Pancreas (tissue), 10 donors: ENCODE measurements at places on chromosomes 5 and 9.

DNA sequence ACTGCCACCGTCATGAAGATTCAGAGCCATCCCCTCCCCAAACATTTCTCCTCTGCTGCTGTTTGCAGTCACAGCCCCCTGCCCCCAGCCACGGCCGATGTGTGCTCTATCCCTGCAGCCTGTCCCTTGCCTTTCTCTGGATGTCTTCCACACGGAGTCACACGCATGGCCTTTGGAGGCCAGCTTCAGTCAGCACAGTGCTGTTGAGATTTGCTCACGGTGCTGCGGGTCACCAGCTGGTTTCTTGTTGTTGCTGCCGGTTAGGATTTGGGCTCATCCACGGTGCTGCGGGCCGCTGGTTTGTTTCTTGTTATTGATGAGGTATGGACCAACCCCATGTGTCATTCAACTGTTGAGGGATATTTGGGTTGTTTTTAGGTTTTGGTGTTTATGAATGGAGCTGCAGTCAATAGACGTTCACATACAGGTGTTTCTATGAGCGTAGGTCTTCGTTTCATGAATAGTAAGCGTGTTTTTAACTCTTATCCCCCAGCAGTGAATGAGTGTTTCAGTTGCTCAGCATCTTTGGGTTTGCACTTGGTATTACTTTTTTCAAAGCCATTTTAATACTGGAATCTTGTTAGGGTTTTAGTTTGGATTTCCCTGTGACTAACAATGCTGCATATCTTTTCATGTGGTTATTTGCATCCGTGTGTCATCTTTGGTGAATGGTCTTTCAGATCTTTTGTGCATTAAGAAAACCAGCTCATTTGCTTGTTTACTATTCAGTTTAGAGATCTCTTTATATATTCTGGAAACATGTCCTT lies 57.6 kb downstream of the AHRR start:
- DNase-seq = no peak

- no peak for DNase-seq
Measured at GRCh38 chr5:885529-885928, 7.1 kb downstream of the BRD9 start.

DNA sequence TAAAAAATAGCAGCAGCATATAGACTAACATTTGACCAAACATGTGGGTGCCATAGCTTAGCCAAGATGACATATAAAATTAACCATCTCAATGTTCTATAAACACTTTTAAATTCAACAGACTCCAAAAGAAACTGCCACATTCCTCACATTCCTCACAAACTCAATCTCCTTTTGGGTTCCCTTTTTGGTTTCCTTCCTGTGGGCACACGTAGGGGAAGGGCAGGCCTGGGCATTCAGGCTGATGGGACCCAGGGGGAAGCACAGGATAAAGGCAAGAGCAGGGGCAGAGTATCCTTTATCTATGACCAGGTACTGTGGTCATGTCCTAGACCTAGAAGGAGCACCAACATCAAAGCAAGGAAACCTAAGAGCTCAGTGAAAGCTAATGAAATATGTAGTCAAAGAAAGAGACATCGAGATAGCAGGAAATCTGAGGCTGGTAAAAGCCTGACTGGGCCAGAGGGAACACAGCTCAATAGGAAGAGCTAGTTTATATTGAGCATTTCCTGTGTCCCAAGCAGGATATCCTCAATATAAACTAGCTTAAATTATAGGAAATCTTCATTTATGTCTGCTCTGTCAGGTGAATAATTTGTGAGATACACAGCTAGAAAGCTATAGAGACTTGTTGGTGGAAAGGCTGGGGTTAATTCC lies 13.6 kb upstream of the ERAP1 start:
- no peak for DNase-seq

- no peak for DNase-seq
Measured at GRCh38 chr9:25418974-25419373, 259.3 kb downstream of the TUSC1 start.

- peak; percentile 69 for DNase-seq
Measured at GRCh38 chr5:139746691-139747582, 48.7 kb upstream of the PSD2 start.

DNA sequence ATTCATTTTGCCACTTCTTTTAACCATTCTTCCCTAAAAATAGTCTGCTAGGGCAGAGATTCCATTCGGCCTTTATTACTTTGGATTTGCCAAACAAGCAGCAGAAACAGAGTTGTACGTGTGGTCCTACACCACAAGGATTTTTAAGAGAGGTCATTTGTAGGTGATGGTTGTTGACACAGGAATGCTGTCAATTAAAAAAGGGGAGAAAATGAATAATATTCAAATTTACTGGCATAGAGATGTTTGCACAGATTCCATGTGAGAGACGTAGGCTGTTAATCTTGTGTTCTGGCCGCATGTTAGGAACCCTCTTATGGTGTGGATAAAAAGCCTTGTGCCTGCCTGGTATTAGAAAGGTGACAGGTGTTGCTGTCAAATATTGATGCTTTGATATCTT lies 34.9 kb downstream of the TRIO start:
- no peak for DNase-seq

- DNase-seq = no peak
Measured at GRCh38 chr5:1343931-1344901, 683 bp downstream of the CLPTM1L start.

DNA sequence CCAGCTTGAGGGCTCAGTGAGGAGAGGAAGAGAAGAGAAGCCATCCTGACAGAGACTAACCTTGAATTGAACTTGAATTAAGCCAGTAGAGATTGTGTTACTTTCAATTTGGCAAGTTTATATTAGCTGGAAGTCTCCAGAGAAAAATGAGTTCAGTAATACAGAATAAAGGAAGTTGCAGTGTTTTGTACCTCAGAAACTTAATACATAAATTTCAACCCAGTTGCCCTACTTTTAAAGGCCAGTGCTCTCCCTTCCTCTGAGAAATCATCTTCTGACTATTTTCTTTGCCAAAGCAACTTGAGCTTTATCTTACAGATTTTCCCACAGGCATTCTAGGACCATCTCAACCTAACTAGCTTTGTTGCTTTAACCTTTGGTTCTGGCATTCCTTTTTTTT lies 231.0 kb upstream of the GAS1 start:
- no peak for DNase-seq

DNA sequence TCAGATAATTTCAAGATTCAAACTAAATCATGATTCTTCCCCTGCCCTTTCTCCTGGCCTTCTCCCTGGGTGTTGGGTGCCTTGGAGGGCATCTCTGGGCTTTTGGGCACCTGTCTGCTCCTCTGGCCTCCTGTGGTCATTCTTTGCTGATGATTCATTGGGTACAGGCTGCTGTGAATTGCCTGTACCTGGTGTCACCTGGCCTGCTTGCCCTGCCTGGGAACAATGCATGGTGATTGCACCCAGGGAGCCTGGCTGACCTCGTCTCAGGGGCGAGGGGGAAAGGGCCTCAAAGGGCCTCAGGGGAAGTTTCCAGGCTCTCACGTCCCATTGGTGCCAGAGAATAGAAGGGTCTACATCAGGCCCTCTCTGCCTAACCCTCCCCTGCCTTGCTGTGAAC lies 20.1 kb upstream of the CKMT2 start:
- DNase-seq = no peak

GRCh38 chr5:105504-106070 lies 13.6 kb downstream of the PLEKHG4B start:
- no peak for DNase-seq

DNA sequence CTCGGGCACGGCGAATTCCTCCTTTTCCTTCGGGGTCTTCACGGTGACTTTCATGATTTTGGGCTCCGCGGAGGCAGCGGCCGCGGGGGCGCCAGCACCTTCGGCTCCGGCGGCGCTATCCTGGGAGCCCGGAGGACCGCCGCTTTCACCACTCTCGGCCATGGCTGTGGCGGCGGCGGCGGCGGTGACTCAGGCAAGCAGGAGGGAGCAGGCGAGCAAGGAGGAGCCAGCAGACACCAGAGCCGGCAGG lies 315 bp downstream of the UBQLN1 start:
- DNase-seq = no peak

DNA sequence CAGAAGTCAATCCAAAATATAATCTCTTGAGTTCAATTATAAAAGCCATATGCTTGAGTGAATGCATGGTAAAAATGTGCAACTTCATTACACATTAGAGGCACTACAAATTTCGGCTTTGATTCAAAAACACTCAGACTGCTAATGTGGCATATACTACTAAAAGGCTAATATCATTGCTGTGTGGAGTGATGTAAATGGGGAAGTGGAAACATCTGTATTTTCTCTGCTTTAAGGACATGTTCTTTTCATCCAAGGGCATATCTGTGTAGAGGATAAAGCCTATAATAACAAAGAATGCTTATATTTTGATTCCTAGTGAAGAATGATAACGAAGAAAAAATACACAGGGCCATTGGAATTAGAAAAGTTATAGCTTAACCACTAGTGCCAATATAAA lies 643.9 kb upstream of the ZNF608 start:
- DNase-seq = no peak

DNA sequence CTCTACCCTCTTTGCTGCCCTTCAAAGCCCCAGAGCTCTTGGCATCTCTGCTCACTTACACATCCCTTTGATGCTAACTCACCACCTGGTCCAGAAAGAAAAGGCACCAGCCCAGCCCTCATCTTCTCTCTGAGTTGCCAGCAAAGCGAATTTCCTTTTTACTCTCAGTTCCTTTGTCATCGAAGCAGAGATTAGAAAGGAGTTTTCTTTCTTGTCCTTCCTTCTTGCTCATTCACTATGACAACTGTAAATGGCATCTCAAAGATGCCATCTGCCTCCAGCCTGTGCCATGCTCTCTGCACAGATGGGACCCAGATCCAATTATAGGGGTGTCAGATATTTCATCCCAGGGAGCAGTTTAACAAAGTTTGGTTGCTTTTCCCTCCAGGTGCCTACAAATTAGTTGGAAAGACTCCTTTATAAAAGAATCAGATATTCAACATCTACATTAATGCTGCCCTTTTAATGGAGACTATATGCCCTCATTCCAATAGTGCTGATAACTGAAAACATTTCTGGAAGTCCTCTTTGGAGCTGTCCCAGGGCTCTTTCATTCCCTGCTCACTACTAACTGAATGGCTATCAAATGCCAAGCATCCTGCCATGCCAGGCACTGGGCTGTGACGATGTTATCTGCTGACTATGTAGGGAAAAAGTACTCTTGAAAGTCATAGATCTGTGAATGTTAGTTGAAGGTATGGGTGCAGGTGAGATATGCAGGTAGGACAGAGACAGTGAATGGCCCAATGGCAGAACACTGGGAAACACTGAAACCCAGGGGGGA lies 58.9 kb downstream of the SUSD1 start:
- DNase-seq = no peak

GRCh38 chr9:127035423-127035822 lies 87.0 kb downstream of the ANGPTL2 start:
- no peak for DNase-seq

DNA sequence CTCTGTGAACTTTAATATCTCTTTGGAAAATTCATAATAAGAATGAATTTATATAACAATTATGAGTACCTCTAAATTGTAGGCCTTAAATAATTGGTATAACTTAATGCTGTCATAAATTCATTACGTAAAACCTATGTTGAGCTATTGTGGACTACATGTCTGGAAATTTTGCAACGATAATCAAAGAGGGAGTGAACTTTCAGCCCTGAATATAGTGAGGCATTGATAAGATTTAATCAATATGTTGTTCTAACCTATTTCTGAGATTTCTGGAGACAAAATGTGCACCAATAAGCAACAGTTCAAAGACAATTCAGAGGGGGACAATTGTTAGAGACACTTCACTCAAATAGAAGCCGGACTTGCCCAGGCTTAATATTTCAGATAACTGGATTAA lies 499.4 kb downstream of the ELAVL2 start:
- DNase-seq = no peak

GRCh38 chr5:61319388-61320146 lies 12.5 kb upstream of the ZSWIM6 start:
- no peak for DNase-seq

GRCh38 chr5:104353371-104353770 lies 790.8 kb upstream of the NUDT12 start:
- no peak for DNase-seq

GRCh38 chr9:76552751-76553455 lies 93.9 kb downstream of the GCNT1 start:
- DNase-seq = no peak

DNA sequence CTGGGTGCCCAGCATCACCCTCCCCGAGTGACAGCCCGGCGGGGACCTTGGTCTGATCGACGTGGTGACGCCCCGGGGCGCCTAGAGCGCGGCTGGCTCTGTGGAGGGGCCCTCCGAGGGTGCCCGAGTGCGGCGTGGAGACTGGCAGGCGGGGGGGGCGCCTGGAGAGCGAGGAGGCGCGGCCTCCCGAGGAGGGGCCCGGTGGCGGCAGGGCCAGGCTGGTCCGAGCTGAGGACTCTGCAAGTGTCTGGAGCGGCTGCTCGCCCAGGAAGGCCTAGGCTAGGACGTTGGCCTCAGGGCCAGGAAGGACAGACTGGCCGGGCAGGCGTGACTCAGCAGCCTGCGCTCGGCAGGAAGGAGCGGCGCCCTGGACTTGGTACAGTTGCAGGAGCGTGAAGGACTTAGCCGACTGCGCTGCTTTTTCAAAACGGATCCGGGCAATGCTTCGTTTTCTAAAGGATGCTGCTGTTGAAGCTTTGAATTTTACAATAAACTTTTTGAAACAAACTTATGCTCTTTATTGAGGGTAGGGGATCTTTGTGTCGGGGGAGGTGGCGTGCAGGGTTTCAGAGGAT lies 1.3 kb downstream of the GADD45G start:
- peak; percentile 86 for DNase-seq

DNA sequence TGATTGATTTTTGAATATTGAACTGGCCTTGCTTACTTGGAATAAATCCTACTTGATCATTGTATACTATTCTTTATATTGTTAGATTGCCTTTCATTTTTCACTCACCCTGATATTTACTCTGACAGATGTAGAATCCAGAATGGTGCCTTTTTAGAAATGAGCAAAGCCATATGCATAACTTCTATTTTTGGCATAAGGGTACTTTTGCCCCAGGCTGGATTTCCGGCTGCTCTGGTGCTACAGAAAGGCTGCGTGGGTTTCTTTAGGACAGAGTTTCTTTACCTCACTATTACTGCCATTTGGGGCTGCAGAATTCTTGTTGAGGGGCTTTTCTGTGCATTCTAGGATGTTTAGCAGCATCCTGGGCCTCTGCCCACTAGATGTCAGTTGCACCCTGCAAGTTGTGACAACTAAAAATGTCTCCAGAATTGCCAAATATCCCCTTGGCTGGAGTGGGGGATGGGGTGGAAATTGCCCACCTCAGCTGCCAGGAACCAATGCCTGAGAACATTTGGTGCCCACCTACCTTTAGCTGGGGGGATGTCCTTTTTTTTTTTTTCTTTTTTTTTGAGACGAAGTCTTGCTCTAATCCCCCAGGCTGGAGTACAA lies 50.1 kb downstream of the SLC36A1 start:
- DNase-seq = no peak

GRCh38 chr5:82290908-82291307 lies 12.8 kb upstream of the RPS23 start:
- no peak for DNase-seq
